ENCODE measurements at places on chromosomes 3 and 15.
A peak's percentile ranks its signal among the peaks of the same experiment; 100 is the strongest.

- no peak for DNase-seq
Measured at GRCh38 chr15:74209560-74209958, 7.0 kb upstream of the STRA6 start.

DNA sequence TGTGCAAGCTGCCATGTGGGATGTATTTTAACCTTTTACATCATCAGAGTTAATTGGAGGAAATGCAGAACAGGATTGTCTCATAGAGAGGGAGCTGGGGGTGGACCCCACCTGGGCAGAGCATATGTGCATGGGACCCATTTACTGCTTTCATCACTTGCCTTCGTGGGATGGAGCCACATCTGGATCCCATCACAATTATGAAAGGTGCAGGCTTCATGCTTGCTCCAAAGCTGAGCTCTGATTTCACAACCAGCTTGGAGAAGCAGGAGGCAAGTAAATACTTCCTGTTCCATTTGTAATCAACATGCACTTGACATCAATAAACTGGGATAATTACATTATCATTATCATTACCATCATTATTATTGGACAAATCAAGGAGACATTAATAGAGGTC, 161.9 kb downstream of the ALDH1A2 start:
- no peak for DNase-seq

DNA sequence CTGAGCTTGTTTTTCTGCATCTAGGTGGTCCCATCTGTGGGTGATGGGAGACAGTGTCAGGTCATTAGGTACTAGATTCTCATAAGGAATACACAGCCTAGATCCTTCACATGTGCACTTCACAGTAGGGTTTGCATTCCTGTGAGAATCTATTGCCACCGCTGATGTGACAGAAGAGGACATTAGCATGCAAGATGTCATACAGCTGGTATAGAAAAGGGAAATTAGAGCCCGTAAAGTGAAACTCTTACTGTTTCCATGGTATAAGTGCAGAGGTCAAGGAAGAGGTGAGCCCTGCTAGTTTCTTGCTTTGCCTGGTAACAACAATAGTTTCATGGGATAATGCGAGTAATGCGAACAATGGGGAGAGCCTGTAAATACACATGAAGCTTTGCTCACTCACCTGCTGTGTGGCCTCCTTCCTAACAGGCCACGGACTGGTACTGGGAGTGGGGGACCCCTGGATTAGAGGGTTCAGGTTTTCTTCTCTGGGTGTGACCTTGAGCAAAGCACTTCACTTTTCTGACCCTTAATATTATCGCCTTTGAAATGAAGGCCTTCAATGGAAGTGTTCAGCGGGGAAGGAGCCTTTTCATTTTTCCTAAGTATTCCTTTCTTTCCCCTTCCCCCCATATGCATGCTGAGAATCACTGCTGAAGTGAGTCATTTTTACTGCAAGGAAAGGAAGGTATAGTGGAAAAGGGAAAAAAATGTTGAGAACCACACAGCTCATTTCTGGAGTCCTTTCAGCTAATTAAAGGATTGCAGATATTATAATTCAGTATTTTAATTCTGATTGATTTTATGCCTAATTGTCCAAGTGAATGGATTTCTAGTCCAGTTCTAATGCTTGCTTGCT, 286.4 kb downstream of the UBE2E2 start:
- no peak for DNase-seq

GRCh38 chr3:57756528-57757401, 656 bp downstream of the SLMAP start:
- DNase-seq = no peak

GRCh38 chr3:9553021-9553947, at the start of gene LHFPL4:
Gene LHFPL4, minus strand, starts transcription at chr3:9553822. Its CDS starts 1,143 bp downstream, at chr3:9552679.
- DNase-seq = no peak

DNA sequence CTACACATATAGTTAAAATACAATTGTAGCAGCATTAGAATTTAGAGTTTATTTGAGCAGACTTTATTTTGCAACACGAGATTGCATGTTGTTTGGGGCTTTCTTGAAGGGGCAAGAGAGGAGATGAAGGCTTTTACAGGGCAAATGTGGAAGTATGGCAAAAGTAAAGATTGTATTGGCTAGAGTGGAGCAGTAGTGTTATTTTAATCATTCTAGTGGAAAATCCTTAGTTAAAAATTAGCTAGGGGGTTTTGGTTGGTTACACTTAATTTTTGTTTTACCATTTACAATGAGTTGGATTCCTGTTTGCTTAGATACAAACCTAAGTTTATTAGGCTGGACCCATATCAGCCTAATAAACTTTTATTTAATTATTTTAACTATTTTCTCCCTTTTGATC, 4.6 kb downstream of the OR5H15 start:
- no peak for DNase-seq

GRCh38 chr15:67413770-67414390, 107.1 kb upstream of the C15orf61 start:
- no peak for DNase-seq

DNA sequence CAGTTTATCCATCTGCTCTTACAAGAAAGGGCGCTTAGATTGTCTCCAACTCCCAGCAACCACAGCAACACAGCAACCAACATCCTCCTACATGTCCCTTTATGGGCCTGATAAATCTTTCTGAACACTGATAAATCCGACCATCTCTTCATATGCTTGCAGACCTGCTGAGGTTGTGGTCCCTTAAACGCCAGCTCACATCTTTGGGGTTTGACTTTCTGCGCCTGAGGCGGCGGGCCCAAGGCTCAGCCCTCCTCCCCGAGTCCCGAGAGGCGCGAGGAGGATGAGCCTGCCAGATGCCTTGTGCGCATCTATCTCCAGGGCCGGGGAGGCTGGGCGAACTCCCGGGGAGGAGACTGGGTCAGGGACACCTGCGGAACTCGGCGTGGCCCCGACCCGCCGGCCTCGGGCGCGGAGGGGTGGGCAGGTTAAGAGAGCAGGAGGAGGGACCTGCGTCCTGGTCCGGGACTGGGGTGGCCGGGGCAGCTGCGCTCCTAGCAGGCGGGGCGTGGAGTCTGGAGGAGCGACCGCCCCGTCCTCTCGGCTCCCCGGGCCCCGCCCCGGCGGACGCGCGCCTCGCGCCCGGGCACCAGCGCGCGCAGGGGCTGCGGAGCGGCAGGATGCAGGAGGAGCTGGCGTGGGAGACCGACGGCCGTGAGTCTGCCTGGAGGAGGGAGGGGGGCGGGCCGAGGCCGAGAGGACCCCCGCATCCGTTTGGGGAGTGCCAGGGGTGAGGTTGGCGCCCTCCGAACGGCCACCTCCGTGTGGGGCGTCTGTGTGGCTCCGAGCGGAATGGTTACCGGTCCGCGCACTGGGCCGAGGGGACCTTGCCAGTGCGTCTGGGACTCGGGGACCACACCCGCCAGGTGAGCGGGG, at the start of gene ANKDD1A:
ANKDD1A (plus strand) TSS at position 592 of the 876 bp plus-strand sequence; CDS start at position 621, 29 bp downstream.
- DNase-seq = no peak

GRCh38 chr3:156207802-156208685, 87.7 kb downstream of the KCNAB1 start:
- DNase-seq = no peak

DNA sequence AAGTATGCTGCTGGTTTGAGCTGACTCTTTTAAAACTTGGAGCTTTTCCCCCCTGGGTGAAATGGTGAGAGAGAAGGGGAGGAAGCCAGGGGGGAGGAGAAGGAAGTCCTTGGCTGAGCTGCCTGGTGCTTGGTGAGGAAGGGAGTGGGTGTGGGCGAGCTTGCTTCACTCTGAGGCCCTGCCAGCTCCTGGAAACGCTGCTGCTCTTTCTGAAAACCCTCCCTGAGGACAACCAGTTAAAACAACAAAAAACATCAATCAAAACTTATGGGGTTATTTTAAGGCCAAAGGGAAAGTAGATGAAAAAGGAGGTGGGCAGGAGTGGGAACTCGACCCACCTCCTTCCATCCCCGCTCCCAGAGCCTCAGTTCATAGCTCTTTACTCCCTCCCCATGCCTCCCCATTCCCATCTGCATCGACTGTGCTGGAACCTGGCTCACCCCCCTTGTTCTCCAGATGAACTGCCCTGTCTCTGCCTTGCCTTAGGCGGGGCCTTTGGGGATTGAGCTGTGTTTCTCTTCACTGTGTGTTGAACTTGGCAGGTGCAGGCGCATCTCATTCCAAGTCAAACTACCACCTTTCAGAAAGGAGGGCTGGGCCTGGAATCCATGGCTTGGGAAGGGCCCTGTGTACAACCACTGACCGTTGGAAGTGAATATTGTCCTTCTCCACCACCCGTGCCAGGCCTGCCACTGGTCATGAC, 166.1 kb downstream of the ZNF621 start:
- DNase-seq = peak; percentile 36

DNA sequence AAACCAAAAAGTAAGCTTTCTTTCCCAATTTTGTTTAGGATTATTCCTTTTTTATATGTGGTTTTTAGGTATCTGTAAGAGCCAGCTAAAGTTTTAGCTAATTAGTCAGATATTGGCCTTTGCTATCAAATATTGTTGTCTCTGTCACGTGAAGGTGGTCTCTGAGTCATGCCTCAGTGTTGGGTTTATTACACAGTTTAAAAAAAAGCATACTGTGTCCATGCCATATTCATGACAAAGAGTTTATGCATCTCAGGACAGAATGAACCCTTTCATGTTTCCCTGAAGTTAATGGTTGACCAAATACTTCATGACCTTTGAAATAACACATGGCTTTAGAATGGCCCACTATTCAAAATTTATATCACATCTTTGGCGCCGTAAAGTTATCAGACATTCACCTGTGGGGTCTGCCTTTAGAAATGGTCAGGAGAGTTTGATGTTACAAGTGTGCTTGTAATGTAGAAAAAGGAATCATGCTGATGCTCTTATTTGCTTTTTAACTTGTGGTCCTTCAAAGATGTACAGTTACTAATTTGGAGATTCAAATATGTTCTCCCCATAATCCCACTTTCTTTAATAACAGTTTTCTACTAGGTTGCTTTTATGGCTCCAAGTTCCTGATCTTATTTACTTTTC, 101.5 kb downstream of the MYRIP start:
- no peak for DNase-seq

- no peak for DNase-seq
Measured at GRCh38 chr15:90001683-90002427, 731 bp downstream of the ZNF710 start.

DNA sequence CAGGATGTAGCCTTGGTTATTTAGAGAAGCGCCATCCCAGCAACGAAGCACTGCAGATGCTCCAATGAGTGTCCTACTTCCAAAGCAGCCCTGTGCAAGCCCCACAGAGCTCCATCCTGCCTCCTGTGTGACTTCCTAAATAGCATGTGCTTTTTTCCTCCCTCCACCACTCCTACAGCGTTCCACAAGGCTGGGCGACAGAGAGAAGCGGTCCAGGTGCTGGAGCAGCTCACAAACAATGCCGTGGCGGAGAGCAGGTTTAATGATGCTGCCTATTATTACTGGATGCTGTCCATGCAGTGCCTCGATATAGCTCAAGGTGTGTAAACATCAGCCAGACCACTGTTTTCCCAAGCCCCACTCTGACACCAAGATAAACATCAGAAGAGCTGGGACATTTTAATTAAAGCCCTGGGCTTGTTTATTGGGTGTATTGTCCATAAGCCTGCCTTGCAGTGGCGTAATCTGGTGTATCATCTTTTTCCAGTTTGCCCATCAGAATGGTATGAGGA, 22.2 kb upstream of the RHO start:
- no peak for DNase-seq

- no peak for DNase-seq
Measured at GRCh38 chr3:157956850-157957249, 149.4 kb downstream of the SHOX2 start.

- DNase-seq = no peak
Measured at GRCh38 chr15:70164910-70165715, 67.4 kb upstream of the TLE3 start.

GRCh38 chr3:153127788-153128187, 34.2 kb upstream of the RAP2B start:
- DNase-seq = no peak

DNA sequence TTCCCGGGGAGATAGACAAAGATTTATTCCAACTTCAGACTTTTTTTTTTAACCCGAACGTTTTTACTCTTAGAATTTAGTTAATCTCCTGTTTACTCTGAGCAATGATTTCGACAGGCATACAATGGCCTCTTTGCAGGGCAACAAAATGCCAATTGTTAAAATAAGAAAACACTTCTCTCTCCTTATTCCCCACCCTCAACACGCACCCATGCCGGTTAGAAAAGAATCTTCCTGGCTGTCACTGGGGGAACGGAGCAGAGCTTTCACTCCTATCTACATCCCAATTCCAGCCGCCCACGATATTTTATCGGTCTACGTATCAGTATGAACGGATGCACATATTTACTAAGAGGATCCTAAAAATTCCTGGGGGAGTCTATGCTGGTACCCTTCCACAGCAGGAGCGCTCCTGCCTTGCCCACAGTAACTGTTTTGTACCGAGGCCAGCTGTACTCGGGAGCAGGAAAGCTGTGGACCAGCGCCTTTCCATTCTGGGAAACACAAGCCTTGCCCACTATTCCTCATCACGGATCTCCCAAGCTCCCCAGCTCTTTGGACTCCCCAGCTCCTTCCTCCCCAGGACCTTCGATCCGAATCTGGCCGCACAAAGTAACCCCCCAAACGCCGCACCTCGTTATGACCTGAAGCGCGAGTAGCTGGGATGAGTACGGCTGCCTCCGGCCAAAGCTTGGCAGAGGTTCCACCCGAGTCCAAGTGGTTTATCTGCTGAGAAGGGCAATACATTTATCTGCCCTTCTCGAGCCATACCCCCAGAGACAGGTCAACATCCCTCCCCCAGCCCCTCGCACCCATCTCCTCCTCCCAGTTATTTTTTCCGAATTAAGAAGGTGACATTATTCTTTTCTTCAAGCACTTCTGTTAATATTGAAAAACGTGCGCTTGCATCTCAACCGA, 2.2 kb upstream of the FOXB1 start:
- DNase-seq = no peak

- DNase-seq = no peak
Measured at GRCh38 chr3:59769127-59769750, 719.4 kb upstream of the CFAP20DC start.

DNA sequence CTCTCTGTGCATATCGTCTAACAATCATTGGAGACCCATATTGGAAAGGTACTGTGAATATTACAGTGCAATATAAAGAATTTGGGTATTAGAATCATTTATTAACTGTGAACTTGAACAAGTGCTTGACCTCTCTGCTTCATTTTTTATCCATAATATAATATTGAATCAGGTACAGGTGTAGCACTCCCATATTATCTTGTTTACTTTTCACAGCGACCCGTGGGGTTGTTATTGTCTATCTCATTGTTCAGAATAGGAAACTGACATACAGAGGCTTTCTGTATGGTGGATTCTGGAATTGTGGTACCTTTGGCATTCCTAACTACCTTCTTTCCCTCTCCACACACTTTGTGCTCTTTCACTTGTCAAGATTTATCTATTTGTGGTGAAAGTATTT, 17.8 kb downstream of the SNRK start:
- no peak for DNase-seq

DNA sequence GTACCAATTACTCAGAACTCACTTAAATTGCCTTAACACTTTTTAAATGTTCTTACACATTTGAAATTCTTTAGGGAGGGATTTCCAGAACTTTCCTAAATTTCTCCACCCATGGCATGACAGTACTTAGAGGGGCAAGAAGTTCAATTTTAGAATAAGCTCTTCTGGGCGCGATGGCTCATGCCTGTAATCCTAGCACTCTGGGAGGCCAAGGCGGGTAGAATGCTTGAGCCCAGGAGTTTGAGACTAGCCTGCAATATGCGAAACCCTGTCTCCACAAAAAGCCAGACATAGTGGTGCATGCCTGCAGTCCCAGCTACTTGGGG, 10.6 kb downstream of the FAM131A start:
- no peak for DNase-seq

- DNase-seq = no peak
Measured at GRCh38 chr15:51067510-51067909, 27.2 kb downstream of the TNFAIP8L3 start.
